ENCODE measurements at places on chromosomes 16 and 17.

- no peak for DNase-seq
These were observed 4.8 kb downstream of the ADAP2 start for GRCh38 chr17:30926516-30926915.

- DNase-seq: peak; percentile 23
These were observed 241.4 kb downstream of the PMP22 start for GRCh38 chr17:15023589-15024336.

DNA sequence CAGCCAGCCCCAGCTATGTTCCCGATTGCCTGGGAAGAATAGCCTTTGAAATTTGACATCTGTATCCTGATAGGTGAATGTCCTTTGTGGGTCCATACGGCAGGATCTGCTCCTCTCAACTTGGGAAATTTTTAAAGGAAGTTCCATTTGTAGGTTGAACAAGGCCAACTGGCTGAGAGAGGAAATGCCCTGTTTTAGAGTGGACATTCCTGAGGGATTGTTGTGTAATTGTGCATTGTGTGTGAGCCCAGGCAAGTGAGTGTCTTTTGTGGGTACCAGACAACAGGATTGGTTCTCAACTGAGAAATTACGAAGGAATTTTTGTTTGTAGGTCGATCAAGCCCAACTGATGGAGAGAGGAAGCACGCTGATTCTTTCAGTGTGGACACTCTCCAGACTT is 2.6 kb upstream of the CPHXL2 start:
- DNase-seq: no peak

GRCh38 chr16:51163366-51163765 is 12.3 kb upstream of the SALL1 start:
- DNase-seq: no peak

DNA sequence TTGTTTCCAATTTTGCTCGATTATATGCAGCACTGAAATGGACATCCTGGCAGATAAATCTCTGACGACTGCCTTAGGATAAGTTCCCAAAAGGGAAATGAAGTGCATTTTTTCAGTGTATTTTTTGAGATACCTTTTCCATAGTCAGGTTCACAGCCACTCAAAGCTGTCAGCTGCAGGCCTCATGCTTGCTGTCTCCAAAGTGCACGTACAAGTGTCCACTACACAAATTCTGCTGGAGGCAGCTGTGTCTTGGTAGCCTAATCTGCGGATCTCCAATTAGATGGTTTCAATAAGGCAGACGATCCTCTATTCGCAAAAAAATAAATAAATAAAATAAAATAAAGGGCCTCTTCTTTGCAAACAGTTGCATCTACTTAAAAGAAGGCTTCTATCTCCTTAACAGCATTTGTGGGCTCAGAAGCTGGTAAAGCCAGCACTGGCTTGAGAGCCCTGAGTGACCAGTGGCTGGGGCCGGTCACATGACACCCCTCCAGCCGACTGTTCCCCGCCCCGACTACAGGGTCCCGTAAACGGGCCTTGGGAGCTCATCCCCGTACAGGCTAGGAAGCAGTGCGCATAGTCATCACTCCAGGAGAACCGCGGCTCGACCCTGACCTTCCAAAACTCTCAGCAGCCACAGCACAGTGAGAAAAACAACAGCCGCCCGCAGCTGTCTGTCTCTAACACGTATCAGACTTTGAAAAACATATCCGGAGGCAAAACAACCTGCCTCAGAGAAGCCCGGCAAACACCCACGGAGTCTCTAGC is 18.8 kb downstream of the RPH3AL start:
- DNase-seq: no peak

GRCh38 chr17:78599419-78599818 is 22.2 kb upstream of the DNAH17 start:
- no peak for DNase-seq

GRCh38 chr17:61411011-61411260 is 11.3 kb downstream of the TBX2 start:
- no peak for DNase-seq

DNA sequence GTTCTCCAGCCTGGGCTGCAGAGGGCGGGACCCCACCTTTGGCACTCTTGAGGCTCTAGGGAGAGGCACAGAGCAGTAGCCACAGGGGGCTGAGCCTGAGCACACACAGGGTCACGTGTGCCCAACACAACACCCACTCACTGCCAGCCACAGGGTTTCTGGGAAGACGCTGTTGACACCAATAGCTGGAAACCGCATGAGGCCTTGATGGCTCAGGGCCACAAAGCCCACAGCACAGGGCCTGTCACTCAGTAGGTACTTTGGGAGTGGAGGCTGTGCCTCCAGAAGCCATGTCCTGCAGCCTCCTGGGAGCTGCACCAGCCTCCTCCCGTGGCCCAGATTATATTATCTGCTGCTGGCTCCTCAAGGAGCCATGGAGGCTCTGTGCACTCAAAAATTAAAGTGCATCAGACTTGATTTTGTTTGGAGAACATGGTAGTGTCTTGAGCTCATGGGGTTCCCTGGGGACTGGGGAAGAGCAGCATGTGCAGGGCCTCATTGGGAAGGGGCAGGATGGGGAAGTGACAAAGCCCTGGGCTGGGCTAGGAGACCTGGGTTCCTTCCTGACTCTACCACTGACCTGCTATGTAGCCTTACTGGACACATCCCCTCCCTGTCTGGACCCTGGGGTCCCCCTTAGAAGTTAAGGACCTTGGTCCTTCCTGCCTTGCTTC is 12.5 kb upstream of the SREBF1 start:
- no peak for DNase-seq

- no peak for DNase-seq
These were observed 62.4 kb downstream of the NT5M start for GRCh38 chr17:17365476-17366110.

DNA sequence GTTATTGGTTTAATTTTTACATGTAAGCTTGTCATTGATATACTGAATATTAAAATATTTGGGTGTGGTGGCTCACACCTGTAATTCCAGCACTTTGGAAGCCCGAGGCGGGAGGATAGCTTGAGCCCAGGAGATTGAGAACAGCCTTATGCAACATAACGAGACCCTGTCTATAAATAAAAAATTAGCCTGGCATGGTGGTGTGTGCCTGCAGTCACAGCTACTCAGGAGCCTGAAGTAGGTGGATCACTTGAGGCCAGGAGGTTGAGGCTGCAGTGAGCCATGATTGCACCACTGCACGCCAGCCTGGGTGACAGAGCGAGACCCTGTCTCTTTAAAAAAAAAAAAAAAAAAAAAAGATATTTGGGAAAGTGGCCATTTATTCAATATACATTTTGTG is 32.3 kb downstream of the NFAT5 start:
- no peak for DNase-seq

DNA sequence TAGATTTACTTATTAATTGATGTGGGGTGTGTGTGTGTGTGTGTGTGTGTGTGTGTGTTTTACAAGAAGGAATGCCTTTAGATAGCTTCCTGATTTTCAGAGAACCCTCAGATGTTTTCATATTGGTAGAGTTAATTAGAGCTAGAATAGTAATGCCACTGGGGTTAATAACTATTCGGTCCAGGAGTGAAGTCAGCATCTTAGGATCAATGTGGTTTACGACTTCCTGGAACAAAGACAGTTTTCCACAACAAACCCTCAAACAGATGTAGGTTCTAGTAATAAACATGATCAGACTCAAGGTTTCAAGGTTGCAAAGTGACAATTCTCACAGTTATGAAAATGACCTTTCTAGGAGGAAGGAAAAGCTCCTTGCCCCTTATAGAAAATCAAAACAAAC is 12.2 kb upstream of the SLC52A1 start:
- no peak for DNase-seq

- no peak for DNase-seq
These were observed 98.7 kb downstream of the KCNJ12 start for GRCh38 chr17:21474815-21475214.

- DNase-seq: no peak
These were observed 8.1 kb downstream of the COX6A2 start for GRCh38 chr16:31420037-31420436.

GRCh38 chr17:742147-742793 is 9.8 kb downstream of the GEMIN4 start:
- DNase-seq: no peak

GRCh38 chr17:10888858-10889257 is 51.0 kb upstream of the PIRT start:
- no peak for DNase-seq

DNA sequence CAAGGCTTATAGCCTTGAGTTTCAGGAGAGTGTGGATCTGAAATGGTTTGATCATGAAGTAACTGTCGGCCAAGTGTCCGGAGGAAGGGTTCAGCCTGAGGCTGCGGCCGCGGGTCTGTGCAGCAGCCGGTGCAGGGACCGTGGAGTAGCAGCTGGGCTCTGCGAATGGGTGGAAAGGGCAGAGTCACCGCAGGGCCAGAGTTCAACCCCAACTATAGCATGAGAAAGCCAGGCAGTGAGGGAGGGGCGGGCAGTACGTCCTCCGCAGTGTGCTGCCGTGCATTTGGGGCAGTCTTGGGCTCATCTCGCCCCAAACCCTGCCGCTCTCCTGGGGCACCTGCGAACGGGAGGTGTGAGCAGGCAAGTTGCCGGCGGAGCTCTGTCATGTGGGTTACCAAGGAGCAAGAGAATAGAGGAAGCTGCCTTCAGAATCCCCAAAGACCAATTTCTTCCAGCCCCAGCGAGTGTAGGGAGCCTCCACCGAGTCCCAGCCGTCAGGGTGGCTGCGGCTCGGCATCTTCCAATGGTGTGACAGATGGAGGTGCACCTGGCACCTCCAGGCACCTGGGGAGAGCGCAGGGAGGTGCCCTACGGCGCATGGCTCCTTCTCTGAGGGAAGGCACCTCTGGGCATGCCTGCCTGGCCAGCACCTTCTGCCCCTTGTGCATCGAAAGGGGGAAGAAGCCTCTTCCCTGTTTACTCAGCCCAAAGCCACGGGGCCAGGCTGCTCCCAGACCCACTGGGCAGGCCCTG is 87.3 kb downstream of the RPA1 start:
- DNase-seq: no peak

DNA sequence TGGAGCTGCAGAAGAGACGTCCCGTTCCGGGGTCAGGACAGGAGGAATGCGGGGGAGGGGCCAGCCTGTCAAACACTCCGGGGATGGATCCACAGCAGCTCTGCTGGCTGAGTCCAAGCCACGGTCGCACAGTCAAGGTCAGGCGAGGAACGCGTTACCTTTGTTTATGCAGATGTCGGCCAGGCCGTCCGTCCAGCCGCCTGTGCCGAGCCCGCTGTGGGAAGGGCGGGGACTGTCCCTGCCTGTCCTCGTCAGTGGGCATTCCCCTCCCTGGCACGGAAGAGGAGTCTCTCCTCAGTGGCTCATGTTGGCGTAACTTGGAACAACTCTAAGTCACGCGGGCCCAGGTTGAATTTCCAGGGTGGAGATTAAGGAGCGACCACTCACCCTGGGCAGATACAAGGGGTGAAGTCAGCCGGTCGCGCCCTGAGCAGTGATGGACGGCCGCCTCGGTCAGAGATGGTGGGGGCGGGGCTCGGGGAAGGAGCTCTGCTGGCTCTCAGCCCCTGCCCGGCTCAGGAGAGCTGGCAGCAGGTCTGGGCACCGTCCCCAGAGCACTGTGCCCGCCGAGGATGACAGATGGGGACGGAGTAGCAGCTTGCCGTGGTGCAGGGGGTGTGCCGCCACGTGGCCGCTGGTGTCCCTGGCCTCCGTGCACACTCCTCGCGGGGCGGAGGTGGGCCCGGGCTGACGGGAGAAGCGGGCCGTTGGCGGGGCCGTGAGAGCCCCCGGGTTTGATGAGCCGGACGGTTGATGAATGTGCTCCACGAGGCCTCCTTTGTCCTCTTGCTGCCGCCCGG is 7.3 kb downstream of the CACNA1H start:
- DNase-seq: no peak

DNA sequence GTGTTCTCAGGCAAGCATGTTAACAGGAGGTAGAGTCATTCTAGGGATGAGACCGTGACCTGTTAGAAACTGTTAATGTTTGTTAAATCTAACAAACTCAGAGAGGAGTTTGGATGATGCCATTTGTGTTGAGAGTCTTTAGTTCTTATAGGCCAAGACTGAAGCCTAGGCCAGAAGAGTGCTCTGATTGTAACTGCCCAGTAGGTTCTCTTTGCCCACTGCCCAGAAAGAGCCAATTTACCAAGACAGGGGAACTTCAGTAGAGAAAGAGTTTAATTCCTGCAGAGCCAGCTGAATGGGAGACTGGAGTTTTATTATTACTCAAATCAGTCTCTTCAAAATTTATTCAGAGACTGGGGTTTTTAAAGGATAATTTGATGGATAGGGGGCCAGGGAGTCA is 42.5 kb downstream of the ARHGAP44 start:
- DNase-seq: no peak

DNA sequence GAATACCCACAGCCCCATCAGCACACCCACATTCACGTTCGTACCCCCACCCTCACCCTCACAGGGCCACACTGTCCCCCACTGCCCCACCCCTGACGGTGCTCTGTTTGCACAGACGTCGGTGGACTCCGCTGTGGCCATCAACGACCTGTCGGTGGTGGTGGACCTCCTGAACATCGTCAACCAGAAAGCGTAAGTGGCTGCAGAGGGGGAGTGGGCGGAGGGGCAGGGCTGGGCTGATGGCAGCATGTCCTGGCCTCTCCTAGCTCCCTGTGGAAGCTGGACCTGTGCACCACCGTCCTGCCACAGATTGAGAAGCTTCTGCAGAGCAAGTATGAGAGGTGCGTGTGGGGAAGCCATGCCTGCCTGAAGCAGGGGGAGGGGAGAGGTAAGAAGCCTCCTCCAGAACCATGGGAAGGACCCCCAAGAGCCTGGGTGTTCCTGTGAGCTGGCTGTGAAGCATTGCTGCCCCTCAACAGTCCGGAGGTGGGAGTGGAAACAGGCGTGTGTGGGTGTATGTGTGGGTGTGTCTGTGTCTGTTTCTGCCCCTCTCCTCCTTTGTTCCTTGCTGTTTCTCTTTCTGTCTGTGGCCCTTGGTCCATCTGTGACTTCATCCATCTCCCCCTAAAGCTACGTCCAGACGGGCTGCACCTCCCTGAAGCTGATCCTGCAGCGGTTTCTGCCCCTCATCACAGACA is 20.3 kb downstream of the KATNB1 start:
- DNase-seq: no peak

- DNase-seq: peak; percentile 44
These were observed 576 bp downstream of the EPOP start for GRCh38 chr17:38674014-38674748.

DNA sequence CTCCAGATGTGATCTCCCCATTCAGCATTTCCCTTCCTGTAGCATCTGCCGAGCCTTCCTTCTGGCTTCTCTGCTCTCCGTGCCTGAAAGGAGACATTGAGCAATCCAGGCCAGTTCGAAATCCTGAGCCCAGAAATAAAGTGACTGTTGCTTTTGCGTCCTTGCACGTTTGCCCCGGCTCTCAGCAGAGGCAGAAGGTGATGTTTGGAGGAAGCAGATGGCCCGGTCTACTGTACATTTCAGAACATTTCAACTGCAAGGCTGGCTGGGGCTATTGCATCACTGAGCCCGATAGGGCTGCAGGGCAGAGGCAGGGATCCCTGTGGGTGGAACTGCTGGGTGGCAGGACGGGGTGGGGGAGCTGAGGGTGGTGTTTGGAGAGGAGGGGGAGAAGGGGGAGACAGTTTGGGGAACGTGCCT is 29.4 kb downstream of the IRF8 start:
- no peak for DNase-seq

GRCh38 chr16:19001788-19002187 is 18.1 kb downstream of the TMC7 start:
- peak; percentile 40 for DNase-seq

Data from ELR (cell line).